ENCODE measurements at places on chromosomes 1 and 21.

GRCh38 chr1:3473381-3473844, 18.9 kb downstream of the ARHGEF16 start:
- DNase-seq = no peak

- DNase-seq = no peak
These were observed 35.0 kb upstream of the RD3 start for GRCh38 chr1:211527006-211527405.

DNA sequence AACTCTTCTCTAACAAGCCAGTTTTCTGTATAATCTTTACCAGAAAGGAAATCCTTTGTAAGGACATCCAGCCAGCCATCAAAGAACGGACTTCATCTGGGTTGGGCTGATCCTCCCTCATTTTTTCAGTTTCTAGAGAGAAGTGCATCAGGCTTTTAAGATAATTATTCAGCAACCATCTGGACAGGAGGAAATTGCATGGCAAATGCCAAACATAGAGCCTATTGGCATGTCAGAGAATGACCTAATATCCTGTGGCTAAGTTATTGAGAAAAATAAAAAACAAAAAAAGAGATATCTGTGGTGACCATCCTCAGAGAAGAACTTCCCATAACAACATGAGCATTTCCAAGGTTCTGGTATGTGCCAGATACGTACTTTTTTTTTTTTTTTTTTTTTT, 74.9 kb upstream of the BEND5 start:
- no peak for DNase-seq

- DNase-seq = no peak
These were observed 42.7 kb upstream of the GJB5 start for GRCh38 chr1:34712007-34712688.

- DNase-seq = no peak
These were observed 67.3 kb downstream of the PLPPR4 start for GRCh38 chr1:99331636-99332035.

GRCh38 chr1:94876362-94876761, 50.5 kb downstream of the CNN3 start:
- DNase-seq = no peak

DNA sequence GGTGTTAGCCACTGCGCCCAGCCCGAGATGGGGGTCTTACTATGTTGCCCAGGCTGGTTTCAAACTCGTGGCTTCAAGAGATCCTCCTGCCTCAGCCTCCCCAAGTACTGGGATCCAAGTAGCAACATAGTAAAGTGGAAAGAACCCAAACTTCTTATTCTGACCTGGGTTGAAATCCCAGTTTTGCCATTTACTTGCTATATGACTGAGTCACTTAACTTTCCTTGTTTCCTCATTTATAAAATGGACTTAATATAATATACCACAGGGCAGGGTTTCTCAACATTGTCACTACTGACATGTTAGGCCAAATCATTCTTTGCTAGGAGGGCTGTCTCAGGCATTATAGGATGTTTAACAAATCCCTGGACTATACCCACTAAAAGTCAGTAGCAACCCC, 6.7 kb downstream of the PFDN2 start:
- DNase-seq = no peak

GRCh38 chr1:243346016-243346415, 90.2 kb downstream of the SDCCAG8 start:
- DNase-seq = no peak

GRCh38 chr1:33426916-33427315, 4.0 kb downstream of the PHC2 start:
- DNase-seq = no peak

DNA sequence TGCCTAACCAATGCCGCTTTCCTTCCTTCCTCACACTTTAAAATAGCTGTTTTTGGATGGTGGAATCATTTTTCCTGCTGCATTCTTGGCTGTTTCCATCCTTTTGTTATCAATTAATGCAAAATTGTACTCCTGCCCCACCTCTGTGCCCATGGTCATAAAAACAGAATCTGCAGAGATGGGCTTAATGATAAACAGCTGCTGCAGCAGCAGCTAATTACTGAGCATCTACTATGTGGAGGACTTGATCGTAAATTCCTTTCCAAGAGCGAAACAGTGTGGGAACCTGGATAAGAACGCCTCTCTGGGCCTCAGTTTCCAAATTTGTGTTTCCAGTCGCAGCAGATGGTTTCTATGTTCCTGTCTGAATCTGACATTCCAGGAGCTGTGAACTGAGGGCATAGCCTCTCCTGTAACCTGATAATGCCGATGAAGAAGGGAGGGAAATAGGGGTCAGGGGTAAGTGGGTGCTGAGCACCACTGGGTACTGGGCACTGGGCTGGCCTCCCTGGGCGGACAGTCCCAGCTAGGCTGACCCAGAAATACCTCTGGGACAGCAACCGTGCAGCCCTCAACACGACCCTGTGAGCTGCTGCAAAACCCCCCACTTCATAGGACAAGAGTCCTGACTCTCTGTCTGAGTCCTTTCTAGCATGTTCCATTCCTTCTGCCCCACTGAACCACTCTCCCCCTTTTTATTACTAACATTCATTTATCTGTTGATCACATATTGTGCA, 121.7 kb downstream of the DMRTB1 start:
- DNase-seq = no peak

- DNase-seq = no peak
These were observed 1.3 kb downstream of the MEF2D start for GRCh38 chr1:156499194-156499841.

- no peak for DNase-seq
These were observed 58.9 kb downstream of the ATP1A1 start for GRCh38 chr1:116431870-116432500.

GRCh38 chr1:175884369-175884768, 141.0 kb upstream of the TNR start:
- no peak for DNase-seq

GRCh38 chr1:4430406-4431365, 223.7 kb upstream of the AJAP1 start:
- DNase-seq = no peak

DNA sequence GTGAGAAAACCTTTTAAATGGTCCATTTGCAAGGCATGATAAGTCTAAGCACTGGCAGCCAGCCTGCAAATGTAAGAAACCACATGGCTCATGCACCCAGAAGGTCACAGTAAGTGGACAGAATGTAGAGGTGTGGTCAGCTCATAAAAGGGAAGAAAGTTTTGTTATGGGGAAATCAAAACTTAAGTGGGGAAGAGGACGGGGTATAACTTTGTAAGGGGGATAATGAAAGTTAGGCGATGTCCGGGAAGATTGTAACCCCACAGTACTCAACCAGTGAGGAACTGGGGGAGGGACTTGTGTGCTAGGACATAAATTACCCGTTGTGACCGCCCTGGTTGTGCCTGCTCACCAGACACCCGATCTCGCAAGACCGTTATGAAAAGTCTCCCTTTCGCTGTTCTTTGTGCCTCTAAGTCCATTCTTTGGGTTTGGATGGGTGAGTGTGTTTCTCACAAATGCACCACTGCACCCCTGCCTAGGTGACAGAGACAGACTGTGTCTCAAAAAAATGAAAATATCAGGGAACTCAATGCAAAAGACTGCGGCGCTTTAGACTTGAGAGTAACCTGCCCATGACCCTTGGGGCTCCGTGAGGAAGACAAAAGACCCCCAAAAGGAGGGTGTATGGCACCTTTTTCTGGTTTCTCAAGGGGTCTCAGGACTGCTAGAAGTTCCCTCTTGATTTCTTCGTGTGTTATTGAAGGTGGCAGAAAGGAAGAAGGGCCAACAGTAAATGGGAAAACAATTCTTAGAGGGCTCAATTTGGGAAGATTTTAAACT, 28.6 kb upstream of the ZNF496 start:
- DNase-seq = no peak

DNA sequence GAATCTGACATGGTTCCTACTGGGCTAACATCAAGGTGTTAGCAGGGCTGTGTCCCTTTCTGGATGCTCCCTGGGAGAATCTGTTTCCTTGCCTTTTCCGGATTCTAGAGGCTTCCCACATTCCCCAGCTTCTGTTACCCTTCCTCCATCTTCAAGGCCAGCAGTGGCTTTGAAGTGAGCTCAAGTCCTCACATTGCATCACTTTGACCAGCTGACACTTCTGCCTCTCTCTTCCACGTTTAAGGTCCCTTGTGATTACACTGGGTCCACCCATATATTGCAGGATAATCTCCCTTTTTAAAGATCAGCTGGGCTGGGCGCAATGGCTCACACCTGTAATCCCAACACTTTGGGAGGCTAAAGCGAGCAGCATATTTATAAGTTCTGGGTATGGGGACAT, 33.1 kb downstream of the CNST start:
- no peak for DNase-seq

GRCh38 chr1:208934933-208935332, 648.6 kb upstream of the CAMK1G start:
- no peak for DNase-seq

DNA sequence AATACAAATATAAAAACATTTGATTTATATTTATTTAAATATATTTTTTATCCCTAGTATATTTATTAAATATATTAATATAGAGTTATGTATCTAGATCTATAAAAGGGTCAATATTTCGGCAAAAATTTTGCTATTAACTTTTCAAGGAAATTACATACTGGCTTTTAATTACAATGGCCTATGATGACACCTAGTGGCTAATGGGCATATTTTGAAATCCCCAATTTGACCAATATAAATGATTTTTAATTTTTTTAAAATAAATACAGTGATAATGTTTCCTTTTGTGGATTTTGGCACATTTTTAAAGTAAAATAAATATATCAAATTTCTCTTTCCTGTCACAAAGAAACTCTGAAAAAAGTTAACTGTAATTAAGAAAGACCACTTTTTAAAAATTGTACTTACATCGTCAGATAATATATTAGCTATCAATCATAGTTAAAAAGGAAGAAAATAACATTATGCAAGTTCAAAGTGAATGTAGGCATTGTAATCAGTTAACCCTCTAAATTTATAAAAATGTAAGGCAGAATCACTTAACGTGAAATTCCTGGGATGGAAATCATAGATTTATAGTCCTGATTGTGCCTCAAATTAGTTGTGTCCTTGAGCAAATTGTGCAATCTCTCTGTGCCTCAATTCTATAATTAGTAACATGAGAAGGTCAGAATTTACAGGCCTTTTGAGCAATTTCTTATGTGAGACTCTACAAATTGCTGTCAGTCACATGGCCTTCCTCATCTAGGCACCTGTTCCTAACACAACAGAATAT, 25.6 kb upstream of the RGS13 start:
- DNase-seq = no peak

- no peak for DNase-seq
These were observed 1886.9 kb downstream of the NCAM2 start for GRCh38 chr21:22885079-22885478.

GRCh38 chr1:246417813-246418564, 89.1 kb downstream of the SMYD3 start:
- DNase-seq = no peak

DNA sequence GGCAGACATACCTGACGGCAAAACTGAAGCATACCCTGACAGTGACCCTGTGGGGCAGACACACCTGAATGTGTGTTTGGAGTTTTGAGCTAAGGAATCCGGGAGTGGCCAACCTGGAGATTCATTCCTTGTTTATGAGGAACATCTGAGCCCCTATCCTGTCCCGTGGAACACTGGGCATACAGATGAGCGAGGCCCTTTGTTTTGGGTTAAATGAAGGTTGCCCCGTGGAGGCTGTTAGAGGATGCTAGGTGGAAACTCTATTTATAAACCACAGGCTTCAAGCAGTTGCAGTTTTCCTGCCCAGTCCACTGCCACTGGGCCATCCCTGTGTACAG, 18.1 kb downstream of the GALNT2 start:
- DNase-seq = no peak

- DNase-seq = no peak
These were observed 73.8 kb downstream of the APP start for GRCh38 chr21:26096494-26097371.

- DNase-seq = no peak
These were observed 46.1 kb downstream of the ACKR1 start for GRCh38 chr1:159250638-159251216.

DNA sequence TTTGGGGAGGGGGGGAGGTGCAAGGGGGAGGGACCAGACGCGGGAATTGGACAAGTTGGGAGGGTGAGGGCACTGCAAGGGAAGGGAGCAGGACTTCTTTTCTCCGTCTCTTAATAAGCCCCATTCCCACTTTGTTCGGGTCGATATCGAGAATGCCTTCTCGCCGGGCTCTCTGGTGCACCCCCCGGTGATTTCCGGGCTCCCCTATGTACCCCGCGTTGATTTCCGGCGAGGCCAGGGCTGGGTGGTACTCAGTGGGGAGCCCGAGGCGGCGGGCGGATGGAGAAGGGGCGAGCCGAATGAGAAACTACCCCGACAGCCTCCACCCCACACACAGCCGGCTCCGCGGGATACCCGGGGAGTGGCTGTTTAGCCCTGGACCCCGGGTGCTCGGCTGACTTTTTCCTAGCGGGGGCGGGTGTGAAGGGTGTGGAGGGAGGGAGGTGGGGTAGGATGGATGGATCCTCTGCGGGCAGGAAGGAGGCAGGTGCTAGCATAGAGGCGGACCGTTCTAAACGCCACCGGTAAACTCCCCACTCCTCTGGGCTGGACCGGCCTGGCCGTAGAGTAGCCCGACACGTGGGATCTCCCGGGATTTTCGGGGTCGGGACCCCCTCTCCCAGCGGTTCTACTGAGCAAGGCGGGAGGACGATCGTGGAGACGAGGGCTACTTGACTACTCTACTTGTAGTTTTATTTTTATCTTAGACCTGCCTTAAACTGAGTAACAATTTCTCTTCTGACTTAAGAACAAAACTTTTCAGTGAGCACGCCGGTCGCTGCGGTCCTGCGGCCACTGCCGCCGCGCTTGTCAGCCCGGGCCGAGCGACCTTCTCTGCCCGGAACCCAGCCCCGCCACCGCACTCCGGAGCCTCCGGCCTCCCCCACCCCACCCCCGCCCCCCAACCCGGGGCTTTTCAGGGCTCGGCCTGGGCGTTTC, 1.0 kb downstream of the RNF220 start:
- DNase-seq = no peak

- DNase-seq = peak; percentile 24
These were observed 33.3 kb upstream of the TENT5C start for GRCh38 chr1:117572546-117572945.

DNA sequence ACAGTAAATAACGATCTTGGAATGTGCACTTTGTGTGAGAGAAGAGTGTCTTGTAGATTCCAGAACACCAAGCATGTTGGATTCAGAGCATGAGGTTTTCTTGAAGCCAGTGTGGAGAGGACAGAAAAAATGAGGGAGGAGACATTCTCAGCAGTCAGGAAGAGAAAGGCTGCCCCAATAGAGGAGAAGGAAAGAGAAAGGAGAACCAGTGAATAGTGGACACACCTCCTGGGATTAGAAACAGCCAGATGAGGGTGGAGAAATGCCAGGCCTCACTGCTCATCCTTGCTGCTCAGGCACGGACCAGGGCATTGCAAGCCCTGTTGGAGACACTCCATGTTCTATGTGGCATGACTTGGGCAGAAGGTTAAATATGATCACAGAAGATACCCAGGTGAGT, 69.0 kb upstream of the KAZN start:
- no peak for DNase-seq

All from DMS153 (cell line).